ENCODE measurements at places on chromosomes 5 and 9. TPM values are rescaled to one million over a fixed set of nuclear protein-coding genes. Genes with fewer than 3 reads are reported as not detected.

GRCh38 chr9:69571032-69571431, 101.1 kb downstream of the APBA1 start:
- DNase-seq: no peak

GRCh38 chr9:114157516-114158176, 2.3 kb downstream of the COL27A1 start:
- no peak for DNase-seq

- DNase-seq: no peak
Observed at GRCh38 chr5:171713152-171713551, 72.5 kb upstream of the SMIM23 start.

DNA sequence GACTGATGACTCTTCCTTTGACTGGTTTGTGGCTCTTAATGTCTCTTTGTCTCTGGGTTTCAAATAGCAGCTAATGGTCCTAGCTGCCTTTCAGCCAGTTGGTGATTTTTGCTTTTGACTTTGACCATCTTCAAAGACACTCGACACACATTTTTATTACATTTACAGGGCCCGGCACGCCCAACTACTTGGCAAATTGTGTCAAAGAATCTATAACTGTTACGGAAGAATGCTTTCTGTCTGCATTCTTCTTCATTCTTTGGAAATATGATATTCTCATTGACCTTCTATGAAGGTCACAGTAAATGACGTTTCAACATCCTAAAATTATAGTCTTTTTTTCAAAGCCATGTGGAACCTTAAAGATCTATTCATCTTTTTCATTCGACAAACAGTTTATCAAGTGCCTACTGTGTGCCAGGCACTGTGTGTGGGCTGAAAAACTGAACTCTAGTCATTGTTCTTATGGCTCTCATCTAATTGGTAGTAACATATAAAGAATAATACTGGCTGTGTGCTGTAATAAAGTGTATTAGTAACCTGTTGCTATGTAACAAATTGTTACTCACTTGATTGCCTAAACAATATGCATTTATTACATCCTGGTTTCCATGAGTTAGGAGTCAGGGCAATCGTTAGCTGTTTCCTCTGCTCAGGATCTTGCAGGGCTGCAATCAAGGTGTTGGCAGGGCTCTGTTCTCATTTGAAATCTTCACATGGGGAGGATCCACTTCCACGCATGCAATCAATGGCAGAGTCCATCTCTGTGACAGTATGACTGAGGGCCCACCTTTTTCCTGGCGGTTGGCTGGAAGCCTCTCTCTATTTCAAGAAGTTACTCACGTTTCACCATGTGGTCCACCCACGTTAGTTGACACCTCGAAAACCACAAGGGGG, 7.0 kb upstream of the WHRN start:
- no peak for DNase-seq

DNA sequence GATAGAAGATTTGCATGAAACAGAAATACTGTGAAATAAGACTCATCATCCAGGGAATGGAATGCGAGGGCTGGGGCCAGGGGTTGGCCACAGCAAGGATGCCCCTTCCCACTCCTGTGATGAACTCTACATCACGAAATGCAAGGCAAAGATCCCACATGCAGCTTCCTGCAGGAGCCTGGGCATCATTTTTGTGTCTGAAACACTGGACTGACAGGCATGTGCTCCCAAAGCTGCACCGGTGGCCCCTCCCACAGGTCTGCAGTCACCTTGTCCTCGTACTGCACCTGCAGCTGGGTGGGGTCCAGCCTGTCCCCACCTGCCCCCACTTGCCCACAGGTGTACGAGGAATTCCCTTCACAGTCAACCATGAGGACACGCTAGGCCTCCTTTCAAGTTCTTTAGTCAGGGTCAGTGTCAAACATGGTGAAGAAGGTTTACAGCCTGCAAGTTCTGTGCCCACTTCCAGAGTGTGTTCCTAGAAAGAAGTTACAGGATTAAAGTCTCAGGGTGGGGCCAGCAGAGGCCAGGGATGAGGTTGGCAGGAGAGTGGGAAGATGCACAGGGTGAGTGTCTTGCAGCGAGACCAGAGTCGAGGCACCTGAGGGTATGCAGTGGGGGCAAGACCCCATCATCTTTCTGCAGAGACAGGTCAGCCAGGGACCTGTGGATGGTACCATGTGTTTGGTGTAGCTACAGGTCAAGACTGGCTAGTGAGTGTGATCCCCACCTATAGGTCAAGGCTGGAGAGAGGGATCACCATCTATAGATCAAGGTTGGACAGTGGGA, 155.0 kb upstream of the IRX2 start:
- DNase-seq: peak; percentile 9

GRCh38 chr9:100011062-100011681, 87.6 kb downstream of the ERP44 start:
- no peak for DNase-seq

DNA sequence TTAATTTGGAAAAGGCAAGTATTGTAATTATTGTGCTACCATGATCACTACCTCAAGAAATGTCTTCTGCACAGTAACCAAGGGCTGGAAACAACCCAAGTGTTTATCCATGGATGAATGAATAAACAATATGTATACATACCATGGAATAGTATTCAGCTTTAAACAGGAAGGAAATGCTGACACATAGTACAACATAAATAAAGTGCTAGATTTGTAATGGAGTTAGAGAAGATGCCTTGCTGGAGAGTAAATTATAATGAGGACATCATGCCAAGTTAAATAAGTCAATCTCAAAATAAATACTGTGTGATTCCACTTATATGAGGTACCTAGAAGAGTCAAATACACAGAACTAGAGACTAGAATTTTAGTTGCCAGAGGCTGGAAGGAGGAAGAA, 160.0 kb downstream of the CCDC192 start:
- DNase-seq: no peak

- peak; percentile 86 for DNase-seq
Observed at GRCh38 chr5:139633295-139634027, 14.7 kb upstream of the CXXC5 start.

DBH gene
- total RNA-seq: not detected

SLC25A48 gene
- total RNA-seq: 0.66 TPM

CCNI2 gene
- total RNA-seq: 0.57 TPM

ARL14EPL gene
- total RNA-seq: not detected

BAG1 gene
- total RNA-seq: 66.4 TPM

All from H9 (cell line).